Memory B cell (primary cell): ENCODE measurements at places on chromosomes 1 and 21.

DNA sequence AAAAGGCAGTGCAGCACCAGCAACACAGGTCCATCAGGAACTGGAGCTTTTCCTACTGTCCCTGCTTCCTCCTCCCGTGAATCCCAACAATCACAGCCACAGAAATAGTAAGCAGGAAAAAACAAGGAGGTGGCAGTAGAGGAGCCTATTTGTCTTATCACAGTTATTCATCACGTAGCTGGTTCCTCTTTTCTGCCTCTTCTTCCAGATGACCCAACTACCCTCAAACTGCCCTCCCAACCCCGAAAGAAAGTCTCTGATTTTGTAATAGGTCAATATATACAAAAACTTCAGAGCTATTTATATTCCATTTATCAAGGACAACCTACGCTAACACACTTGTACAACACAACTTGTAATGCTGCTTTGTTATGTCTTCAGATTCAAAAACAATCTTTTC lies 21.4 kb downstream of the GNB1 start:
- H3K36me3 ChIP-seq, result peaks cover 17% of the 10 kb centered on the region
- peak overlapping the region; percentile 10 for H3K27ac ChIP-seq
- no peak overlapping the region for H3K4me3 ChIP-seq
- no peaks in the 10 kb centered on the region for H3K27me3 ChIP-seq
- no peak for DNase-seq
- peaks cover 57% of the 10 kb centered on the region for H3K4me1 ChIP-seq

DNA sequence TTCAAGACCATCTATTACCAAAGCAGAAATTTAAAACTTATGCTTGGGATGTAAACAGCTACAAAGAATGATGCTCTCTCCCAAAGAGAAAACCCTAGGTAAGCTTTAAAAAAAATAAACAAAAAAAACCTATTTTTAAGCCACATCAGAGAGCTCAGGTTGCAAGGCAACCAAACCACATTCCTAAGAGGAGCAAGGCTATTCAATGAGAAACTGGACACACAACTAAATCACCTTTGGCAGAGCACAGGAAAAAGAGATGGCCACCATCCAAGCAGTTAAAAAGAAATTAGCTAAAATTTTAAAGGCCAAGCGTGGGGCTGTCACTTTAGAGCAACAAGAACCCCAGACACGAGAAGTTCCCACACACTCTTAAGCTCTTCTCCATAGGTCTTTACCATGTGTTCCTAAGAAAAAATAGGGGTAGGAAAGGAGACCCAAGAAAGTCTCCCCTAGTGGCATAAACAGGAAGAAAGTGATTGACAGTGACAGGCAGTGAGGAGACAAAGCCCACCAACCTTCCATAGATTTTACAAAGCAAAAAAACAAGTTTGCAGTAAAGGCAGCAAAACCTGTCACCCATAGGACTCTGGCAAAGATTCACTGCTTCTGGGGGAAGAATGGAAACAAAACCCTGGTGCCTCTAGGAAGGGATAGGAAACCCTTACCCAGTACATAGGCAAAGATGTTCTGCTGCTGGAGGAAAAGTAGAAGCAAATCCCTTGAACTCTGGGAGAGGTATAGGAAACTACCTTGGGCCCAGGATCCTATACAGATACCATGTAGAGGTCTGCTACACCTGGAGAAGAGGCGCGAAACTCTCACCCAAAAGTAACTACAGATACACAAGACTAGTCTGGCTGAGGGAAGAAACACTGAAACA lies 68.5 kb downstream of the FOXJ3 start:
- DNase-seq, result no peak
- no peaks in the 10 kb centered on the region for H3K27me3 ChIP-seq
- no peak overlapping the region for H3K4me3 ChIP-seq

DNA sequence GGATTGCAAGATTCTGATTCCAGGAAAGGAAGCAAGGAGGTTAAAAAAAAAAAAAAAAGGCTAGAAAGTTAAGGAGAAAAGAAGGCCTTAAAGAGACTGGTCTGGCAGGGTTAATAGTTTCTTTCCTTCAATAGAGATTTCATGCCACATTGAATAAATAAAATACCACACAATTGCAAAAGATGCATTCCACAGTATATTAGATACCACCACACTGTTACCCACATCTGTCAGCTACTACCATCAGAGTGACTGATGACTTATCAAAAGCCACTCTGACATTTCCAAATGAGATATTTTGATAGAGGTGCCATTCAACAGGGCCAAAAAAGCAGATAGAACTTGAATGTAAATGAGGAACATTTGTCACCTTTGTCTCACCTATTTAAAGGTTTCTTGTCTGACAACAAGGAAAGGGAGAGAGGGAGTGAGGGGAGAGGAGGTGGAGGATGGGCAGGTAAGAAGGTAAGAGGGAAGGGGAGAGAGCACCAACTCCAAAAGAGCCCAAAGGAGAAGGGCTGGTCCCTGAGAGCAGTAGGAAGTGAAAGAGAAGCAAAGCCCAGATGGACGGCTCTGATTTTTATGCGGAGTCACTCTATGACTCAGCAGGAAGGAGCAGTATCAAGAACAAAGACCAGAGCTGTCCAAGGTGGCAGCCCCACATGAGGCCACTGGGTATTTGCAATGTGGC lies 38.3 kb downstream of the LRRN2 start:
- H3K36me3 ChIP-seq, result no peaks in the 10 kb centered on the region
- peaks cover 11% of the 10 kb centered on the region for H3K27me3 ChIP-seq
- peaks cover 3% of the 10 kb centered on the region for H3K4me1 ChIP-seq
- DNase-seq, result no peak

DNA sequence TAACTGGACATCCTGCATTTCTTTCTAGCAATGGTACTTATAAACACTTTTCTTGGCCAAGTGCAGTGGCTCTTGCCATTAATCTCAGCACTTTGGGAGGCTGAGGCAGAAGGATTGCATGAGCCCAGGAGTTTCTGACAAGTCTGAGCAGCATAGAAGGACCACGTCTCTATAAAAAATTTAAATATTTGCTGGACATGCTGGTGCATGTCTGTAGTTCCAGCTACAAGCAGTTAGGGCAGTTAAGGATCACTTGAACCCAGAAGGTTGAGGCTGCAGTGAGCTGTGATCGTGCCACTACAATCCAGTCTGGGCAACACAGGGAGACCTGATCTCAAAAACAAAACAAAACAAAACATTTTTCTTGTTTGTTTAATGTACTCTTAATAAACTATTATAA lies 434.0 kb downstream of the PLA2G4A start:
- no peaks in the 10 kb centered on the region for H3K27me3 ChIP-seq
- no peaks in the 10 kb centered on the region for H3K36me3 ChIP-seq
- no peak overlapping the region for H3K4me3 ChIP-seq
- no peak for DNase-seq
- no peaks in the 10 kb centered on the region for H3K4me1 ChIP-seq

GRCh38 chr1:46193285-46193684 lies 4.9 kb downstream of the POMGNT1 start:
- H3K4me1 ChIP-seq, result peaks cover 5% of the 10 kb centered on the region
- DNase-seq, result no peak
- no peak overlapping the region for H3K27ac ChIP-seq
- H3K36me3 ChIP-seq, result peaks cover 20% of the 10 kb centered on the region
- no peak overlapping the region for H3K4me3 ChIP-seq

DNA sequence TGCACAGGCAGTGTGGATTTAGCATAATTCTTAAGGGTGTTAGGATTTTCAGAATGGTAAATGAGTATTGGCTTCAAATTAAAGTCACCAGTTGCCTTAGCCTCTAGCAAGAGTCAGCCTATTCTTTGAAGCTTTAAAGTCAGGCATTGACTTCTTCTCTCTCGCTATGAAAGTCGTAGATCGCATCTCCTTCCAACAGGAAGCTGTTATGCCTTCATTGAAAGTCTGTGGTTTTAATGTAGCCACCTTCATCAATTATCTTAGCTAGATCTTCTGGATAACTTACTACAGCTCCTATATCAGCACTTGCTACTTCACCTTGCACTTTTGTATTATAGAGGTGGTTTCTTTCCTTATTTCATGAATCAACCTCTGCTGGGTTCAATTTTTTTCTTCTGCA lies 320.2 kb downstream of the PTPRC start:
- H3K27me3 ChIP-seq, result no peaks in the 10 kb centered on the region
- H3K4me3 ChIP-seq, result no peak overlapping the region
- H3K36me3 ChIP-seq, result peaks cover 2% of the 10 kb centered on the region
- no peak overlapping the region for H3K27ac ChIP-seq

GRCh38 chr1:164713456-164714207 lies 154.6 kb downstream of the PBX1 start:
- no peaks in the 10 kb centered on the region for H3K4me1 ChIP-seq
- no peak overlapping the region for H3K27ac ChIP-seq
- H3K27me3 ChIP-seq, result no peaks in the 10 kb centered on the region
- DNase-seq, result no peak

DNA sequence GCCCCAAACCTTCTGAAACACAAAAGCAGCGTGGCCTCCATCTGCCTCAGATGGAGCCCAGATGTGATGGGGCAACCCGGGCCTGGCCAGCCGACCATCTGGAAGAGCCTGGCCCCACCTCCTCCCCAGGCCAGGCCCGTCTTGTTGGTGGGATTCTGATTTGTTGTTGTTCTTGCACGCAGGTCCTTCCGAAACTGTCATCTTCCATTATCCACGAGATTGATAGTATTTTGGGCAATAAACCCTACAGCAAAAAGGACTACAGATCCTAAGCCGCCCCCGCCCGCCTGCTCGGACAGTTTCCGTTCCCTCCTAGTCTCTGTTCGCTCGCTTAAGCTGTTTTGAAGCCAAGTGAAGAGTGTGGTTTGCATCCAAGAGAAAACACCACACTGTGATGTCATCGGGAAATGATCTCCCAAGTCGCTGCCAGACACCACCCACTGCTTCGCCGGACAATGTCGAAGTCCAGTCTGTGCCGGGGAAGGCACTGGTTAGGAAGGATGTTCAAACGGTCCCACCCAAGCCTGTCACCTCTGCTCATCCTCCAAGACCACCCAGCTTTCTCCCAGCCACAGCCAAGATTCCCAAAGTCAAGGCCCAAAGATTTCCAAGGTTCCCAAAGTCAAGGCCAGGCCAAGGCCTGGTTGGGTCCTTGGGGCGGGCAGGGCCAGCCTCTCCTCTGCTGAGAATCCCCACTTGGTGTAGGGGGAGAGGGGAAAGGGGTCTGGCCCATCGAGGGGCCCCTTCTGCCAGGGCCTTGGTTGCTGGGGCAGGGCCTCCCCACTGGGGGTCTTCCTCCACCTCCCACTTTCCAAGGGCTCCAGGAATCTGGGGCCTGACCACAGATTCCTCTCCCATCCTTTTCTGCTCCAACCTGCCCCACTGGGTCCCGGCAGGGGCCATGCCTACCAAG lies 52.9 kb downstream of the KCNAB2 start:
- no peaks in the 10 kb centered on the region for H3K4me1 ChIP-seq
- H3K4me3 ChIP-seq, result no peak overlapping the region
- DNase-seq, result no peak
- H3K36me3 ChIP-seq, result peaks cover 14% of the 10 kb centered on the region

GRCh38 chr1:9320520-9321479 lies 28.1 kb downstream of the SPSB1 start:
- DNase-seq, result no peak
- no peak overlapping the region for H3K27ac ChIP-seq
- no peaks in the 10 kb centered on the region for H3K36me3 ChIP-seq
- H3K27me3 ChIP-seq, result no peaks in the 10 kb centered on the region
- no peak overlapping the region for H3K4me3 ChIP-seq
- H3K4me1 ChIP-seq, result peaks cover 9% of the 10 kb centered on the region

- DNase-seq, result no peak
- no peak overlapping the region for H3K27ac ChIP-seq
Measured at GRCh38 chr21:28378026-28378425, 614.7 kb downstream of the LTN1 start.

- H3K4me1 ChIP-seq, result peaks cover 6% of the 10 kb centered on the region
- no peak overlapping the region for H3K27ac ChIP-seq
- DNase-seq, result peak; percentile 12
- H3K36me3 ChIP-seq, result no peaks in the 10 kb centered on the region
- peaks cover 2% of the 10 kb centered on the region for H3K27me3 ChIP-seq
Measured at GRCh38 chr1:85199667-85200462, 951 bp downstream of the SYDE2 start.

GRCh38 chr1:228750915-228751314 lies 15.6 kb downstream of the RHOU start:
- H3K27me3 ChIP-seq, result peaks cover 17% of the 10 kb centered on the region
- H3K27ac ChIP-seq, result no peak overlapping the region
- H3K4me1 ChIP-seq, result no peaks in the 10 kb centered on the region
- no peak overlapping the region for H3K4me3 ChIP-seq
- H3K36me3 ChIP-seq, result no peaks in the 10 kb centered on the region

- no peak for DNase-seq
- no peaks in the 10 kb centered on the region for H3K4me1 ChIP-seq
- H3K27me3 ChIP-seq, result no peaks in the 10 kb centered on the region
- H3K27ac ChIP-seq, result no peak overlapping the region
- no peaks in the 10 kb centered on the region for H3K36me3 ChIP-seq
- H3K4me3 ChIP-seq, result no peak overlapping the region
Measured at GRCh38 chr1:187943606-187944403, 1115.1 kb downstream of the PLA2G4A start.

DNA sequence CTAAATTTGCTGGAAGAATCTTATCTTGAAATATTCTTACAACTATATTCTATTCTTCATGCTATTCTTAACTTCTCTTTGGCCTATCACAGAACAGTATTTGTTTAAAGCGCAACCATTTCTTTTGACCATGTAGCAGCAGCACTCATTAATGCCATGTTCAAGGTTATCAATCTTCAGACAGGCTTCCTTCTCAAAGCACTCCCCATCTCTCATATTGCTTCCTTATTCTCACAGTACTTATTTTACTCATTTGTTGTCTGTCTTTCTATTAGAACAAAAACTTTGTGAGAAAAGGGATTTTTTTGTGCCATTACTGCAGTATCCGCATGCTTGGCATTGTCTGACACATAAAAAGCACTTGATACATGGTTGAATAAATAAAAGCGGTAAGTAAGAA lies 89.7 kb downstream of the ATP1B1 start:
- no peaks in the 10 kb centered on the region for H3K4me1 ChIP-seq
- no peak overlapping the region for H3K4me3 ChIP-seq
- H3K27ac ChIP-seq, result no peak overlapping the region
- H3K36me3 ChIP-seq, result peaks cover 4% of the 10 kb centered on the region
- DNase-seq, result no peak

GRCh38 chr1:83017701-83018100 lies 981.2 kb downstream of the TTLL7 start:
- H3K27me3 ChIP-seq, result no peaks in the 10 kb centered on the region
- H3K36me3 ChIP-seq, result peaks cover 4% of the 10 kb centered on the region
- no peak for DNase-seq
- no peaks in the 10 kb centered on the region for H3K4me1 ChIP-seq
- H3K27ac ChIP-seq, result no peak overlapping the region
- no peak overlapping the region for H3K4me3 ChIP-seq

- no peaks in the 10 kb centered on the region for H3K27me3 ChIP-seq
- peak overlapping the region; percentile 59 for H3K27ac ChIP-seq
- peaks cover 1% of the 10 kb centered on the region for H3K36me3 ChIP-seq
- no peak for DNase-seq
- H3K4me1 ChIP-seq, result peaks cover 45% of the 10 kb centered on the region
Measured at GRCh38 chr1:93616996-93617669, 64.5 kb downstream of the BCAR3 start.

DNA sequence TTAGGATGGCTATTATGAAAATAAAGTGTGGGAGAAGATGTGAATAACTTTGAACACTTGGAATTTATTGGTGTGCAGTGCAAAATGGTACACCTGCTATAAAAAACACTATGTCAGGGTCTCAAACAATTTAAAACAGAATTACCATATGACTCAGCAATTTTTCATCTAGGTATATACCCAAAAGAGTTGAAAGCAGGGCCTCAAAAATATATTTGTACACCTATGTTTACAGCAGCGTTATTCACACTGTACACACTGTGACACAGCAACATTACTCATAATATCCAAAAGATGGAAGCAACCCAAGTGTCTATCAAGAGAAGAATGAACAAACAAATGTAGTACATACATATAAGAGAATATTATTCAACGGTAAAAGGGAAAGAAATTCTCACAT lies 75.8 kb downstream of the SPATA6 start:
- DNase-seq, result no peak
- H3K4me1 ChIP-seq, result no peaks in the 10 kb centered on the region
- H3K27me3 ChIP-seq, result no peaks in the 10 kb centered on the region
